ENCODE measurements at places on chromosomes 16 and 17.

GRCh38 chr16:81933361-81933760 is 77.9 kb downstream of the SDR42E1 start:
- DNase-seq, result no peak

- DNase-seq, result no peak
Measured at GRCh38 chr17:56604691-56605290, 11.3 kb downstream of the NOG start.

DNA sequence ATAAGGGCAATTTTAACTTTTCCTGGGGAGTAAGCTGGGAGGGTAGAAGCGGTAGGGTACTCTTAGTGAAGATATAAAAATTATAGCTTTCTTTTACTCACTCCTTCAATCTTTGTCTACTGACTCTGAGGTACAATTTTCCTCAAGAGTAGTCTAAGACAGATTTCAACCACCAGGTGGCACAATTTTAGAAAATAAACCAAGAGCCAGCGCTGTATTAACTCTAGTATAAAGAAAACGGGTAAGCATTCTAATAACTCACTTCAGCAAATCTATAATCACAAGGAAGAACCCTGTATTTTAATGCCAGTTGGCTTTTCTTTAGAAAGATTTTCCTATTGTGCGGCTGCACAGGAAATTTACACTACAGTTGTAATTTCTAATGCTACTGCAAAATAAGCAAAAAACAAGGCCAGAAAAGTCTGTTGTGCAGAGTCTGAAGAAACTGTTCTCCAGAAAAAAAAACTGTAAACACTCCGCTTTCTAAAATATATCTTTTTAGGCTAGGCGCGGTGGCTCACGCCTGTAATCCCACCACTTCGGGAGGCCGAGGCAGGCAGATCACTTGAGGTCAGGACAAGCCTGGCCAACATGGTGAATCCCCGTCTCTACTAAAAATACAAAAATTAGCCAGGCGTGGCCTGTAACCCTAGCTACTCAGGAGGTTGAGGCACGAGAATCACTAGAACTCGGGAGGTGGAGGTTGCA is 1.9 kb downstream of the CMC2 start:
- DNase-seq, result no peak

DNA sequence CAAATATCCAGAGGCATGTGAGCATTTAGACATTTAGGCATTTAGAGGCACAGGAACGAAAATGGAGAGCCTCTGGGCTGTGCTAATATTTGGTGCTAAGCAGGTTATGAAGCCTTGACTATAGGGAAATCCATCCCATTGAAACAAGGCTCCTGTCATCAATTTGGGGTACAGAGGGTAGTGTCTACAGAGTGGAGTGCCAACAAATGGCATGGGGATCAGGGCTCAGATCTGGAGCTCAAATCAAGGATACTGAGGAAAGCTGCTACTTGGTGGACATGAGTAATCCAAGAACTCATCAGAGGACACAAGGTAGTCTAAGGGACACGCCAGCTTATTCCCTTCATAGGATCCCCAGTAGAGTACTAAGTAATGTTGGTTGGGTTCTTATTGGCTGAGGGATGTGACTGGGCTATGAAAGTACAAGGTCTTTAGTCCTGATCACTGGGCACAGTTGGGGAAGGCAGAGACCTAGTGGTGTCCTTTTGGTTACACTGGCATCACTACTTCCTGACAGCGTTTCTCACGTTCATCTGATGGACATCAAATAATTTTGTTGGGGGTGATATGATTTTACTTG is 5.2 kb downstream of the KRT10 start:
- no peak for DNase-seq

- no peak for DNase-seq
Measured at GRCh38 chr16:87790292-87791100, 24.7 kb upstream of the KLHDC4 start.

- DNase-seq, result peak; percentile 41
Measured at GRCh38 chr16:79770244-79771064, 169.9 kb upstream of the MAF start.

DNA sequence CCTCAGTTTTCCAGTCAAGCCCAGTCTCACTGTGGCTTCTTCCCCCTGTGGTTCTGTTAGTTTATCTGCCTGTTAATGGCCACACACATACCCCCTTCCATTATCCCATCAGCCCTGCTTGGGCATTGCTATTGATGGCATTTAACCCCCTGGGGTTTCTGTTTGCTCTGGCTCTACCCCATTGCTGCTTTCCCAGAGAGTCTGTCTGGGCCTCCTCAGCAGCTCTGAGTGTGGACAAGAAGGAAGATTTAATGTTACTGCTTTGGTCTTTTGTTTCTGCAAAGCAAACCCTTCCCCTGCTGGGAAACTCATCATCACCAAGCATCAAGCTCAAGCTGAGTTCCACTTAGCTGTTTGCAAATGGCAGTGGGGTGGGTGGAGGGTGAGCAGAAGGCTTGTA is 162.7 kb downstream of the CCT6B start:
- no peak for DNase-seq

DNA sequence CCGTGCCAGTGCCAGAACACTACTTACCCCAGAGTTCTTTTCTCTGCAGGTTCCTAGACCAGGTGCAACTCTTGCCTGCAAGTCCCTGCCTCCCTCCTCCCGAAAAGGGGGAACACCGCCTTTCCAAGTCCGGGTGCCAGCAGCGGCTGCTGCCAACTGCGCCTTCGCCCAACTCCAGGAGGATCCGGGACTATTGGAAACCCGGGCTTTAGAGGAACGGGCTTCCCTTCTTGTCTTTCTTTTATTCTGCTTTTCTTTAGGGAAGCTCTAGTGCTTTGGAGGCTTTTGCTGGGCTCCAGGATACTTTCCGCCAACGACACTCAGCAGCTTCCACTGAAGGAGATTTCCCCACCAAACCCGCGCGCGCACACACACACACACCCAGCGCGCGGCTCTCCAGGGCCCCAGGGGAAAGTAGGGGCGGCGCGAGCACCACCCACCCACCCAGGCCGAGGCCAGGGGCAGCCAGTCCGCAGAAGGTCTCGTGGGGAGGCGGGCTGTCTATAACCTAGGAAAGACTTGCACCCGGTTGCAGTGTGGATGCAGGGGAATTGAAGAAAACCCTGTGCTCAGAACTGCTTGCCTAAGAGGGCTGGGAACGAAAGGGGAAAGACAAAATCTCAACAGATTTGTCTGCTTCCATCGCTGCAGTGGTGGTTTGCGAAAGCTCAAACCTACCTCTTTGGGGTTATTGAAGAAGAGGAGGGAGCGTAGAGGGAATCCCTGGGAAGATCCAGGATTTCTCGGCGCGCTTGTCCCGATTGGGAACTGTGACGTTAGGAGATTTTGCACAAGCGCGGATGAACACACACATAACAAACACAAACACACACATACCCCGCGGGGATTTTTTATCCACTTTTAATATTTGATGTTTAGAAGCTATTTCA is 977 bp upstream of the CA10 start:
- no peak for DNase-seq

GRCh38 chr17:58066401-58066800 is 16.8 kb upstream of the DYNLL2 start:
- no peak for DNase-seq

GRCh38 chr16:68074850-68075555 is 10.2 kb upstream of the NFATC3 start:
- no peak for DNase-seq

- DNase-seq, result no peak
Measured at GRCh38 chr16:68656751-68657150, 11.6 kb downstream of the CDH3 start.

- DNase-seq, result no peak
Measured at GRCh38 chr17:9845306-9845705, 19.6 kb downstream of the GLP2R start.

DNA sequence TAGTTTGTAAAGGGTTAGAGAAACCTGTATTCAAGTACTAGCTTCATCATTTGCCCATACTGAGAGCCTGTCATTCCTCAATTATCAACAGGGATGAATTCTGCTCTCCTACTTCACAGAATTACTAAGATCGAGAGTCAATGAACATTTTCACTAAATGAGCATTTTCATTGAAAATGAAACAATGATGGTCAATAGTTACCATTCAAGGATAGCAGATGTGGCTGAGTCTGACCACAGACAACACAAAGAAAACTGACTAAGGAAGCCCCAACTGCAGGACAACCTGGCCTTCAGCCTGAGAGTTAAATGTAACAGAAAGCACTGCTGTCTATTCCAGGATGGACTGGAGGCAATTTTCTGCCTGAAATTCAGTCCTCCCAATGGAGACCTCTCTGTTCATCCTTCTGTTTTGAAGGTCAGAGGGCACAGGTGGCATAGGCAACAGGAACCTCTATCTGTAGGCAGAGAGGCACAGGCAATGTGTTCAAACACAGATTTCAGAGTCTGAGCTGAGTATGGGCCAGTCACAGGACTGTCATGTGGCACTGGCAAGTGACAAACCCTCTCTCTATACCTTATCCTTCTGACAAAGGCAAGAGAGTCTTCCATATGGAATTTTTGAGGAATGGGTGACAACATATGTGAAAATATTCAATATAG is 19.5 kb downstream of the TRAF4 start:
- no peak for DNase-seq

- DNase-seq, result no peak
Measured at GRCh38 chr17:65515959-65516948, 45.2 kb downstream of the AXIN2 start.

DNA sequence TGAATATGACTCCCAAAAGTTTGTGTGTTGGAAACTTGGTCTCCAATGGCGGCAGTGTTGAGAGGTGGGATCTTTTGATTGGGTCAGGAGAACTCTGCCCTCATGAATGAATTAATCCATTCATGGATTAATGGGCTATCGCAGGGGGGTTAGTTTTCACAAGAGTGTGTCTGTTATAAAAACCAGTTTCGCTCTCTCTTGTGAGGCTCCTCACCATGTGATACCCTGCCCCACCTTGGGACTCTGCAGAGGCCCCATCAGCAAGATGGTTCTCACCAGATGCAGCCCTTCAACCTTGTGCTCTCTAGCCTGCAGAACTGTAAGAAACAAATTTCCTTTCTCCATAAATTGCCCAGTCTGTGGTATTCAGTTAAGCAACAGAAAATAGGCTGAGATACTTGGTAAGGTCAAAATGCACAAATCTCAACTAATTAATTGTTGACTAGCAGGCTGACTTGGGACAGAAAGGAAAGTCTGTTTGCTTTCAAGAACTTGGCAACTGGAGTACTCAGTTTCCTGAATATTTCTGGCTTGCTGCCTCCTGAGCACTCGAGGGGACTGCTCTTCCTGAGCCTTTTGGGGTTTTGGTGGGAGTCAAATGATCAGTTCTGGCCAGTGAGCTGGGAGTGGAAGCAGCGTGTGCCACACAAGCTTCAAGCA is 13.8 kb upstream of the CCL17 start:
- no peak for DNase-seq

DNA sequence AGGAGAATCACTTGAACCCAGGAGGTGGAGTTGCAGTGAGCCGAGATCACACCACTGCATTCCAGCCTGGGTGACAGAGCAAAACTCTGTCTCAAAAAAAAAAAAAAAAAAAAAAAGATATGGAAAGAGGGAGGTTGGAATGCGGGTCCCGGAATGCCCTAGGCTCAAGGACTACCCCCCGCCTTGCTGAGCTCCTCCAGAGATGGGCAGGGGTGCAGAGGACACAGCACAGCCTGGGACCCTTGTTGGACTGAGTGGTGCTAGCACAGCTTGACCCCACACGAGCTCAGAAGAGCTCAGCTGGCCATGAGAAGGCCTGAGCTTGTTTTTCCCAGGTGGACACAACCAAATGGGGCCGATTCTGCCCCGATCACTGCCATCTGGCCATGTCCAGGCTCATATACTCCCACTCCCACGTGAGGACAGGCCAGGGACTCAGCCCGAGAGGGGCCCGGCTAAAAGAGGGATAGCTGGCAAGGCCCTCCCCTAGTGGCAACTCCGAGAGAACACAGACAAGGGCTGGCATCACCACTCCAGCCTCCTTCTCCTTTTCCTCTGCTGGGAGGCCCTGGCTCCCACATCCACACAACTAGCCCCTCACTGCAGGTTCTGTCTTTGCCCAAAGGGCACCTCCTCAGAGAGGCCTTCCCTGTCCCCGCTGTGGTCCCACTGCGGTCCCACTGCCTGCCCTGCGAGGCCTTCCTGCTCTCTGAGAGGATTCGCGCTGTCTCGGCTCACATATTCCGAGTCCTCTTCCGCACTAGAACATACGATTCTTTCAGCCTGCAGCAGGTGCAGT is 11.0 kb downstream of the SGCA start:
- no peak for DNase-seq

DNA sequence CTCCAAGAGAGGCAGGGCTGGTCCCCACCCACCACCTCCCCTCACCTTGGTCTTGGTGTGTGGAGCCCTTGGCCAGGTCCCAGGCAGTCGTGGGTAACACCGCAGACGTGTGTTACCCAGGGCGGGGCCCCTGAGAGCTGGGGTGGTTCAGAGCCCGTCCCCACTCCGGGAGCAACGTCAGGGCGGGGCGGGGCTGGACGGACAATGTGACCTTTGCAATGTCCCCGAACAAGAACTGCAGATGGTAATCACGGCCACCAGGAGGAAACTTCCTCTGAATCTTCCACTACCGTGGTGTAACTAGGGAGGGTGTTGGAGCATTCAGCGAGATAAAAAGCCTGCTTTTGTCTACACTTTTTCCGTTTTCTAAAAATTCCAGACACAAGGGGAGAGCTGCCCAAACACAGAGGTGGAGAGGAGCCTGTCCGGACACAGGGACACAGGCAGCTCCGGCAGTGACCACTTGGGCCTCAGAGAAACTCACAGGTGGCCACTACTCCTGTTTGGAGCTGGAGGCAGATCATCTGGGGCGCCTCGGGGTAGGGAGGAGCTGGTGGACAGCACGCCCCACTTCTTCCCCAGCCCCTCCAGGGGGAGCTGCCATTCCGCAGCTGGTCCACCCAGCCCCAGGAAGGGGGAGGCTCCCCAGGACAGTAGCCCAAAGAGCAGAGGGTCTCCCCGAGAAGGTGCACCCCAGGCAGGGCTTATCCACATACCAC is 14.2 kb upstream of the SLC38A10 start:
- DNase-seq, result no peak

DNA sequence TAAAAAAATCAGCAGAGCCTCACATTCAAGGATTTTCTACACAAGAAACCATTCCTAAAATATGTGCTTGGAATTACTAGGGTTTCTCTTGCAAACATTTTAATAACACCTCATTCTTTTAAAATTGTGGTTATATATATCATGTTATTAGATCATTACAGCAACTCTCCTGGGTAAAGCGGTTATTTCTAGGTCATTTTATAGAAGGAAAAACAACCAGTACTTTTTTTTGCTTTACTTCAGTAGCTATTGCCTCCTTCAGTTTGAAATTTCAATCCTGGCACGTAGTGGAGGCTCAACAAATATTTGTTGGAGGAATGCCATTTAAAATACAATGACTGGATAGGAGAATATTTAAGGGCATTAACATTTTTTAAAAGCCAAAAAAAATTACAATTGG is 220.6 kb downstream of the CDRT15L2 start:
- no peak for DNase-seq

- peak; percentile 60 for DNase-seq
Measured at GRCh38 chr17:35486920-35487732, 38.6 kb upstream of the SLFN13 start.

- DNase-seq, result no peak
Measured at GRCh38 chr16:4389051-4389955, 17.7 kb downstream of the VASN start.

- DNase-seq, result no peak
Measured at GRCh38 chr16:27233731-27234130, 30.4 kb downstream of the KDM8 start.
